CD4-positive, alpha-beta memory T cell (primary cell): ENCODE measurements at places on chromosomes 7 and 10.

DNA sequence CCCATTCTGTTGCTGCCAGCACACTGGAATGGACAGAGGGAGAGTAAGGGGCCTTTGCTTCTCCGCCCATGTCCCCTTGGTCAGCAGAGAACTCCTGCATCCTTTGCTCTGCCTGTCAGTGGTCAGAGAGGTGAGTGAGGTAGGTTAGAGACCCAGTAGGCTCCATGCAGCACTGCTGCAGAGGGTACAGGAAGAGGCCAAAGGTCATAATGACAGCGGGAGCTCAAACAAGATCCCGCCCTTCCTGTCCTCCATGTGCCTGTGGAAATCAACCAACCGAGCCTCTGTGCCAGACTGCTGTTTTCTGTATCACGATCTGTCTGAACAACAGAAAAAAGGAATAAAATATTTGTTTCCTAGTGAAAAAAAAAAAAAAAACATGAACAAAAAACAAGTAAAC, 81.4 kb downstream of the ZNF33B start:
- no peak for DNase-seq

DNA sequence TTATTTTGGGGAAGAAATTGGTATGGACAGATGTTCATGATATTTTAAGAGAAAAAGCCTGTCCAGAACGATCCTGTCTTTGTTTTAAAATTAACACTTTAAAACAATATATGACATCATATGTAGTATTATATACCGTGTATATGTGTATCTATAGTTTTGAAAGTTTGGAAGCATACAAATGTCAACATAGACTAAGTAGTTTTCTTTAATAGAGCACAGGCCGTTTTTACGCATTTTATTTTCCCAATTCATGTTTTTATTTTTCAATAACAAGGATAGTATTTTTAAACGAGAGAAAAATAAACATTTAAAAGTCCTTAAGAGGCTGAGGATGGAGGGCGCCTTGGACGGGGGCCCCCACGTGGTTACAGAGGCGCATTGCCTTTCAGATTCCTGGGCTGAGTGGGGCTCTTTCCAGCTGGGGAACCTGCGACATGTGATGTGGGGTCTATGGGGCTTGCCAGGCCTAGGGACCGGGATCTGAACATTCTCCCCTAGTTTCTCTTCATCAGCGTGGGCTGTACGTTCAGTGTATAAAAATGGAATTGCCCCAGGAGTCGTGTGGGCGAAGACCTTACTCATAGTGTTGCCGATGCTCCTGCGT, 127.8 kb upstream of the ZNF746 start:
- DNase-seq: peak; percentile 36

GRCh38 chr7:91915401-91916050, 25.1 kb upstream of the AKAP9 start:
- DNase-seq: no peak

GRCh38 chr7:98049034-98049433, 57.6 kb upstream of the LMTK2 start:
- no peak for DNase-seq

- peak; percentile 37 for DNase-seq
Measured at GRCh38 chr10:30433306-30433729, 666 bp upstream of the MAP3K8 start.

DNA sequence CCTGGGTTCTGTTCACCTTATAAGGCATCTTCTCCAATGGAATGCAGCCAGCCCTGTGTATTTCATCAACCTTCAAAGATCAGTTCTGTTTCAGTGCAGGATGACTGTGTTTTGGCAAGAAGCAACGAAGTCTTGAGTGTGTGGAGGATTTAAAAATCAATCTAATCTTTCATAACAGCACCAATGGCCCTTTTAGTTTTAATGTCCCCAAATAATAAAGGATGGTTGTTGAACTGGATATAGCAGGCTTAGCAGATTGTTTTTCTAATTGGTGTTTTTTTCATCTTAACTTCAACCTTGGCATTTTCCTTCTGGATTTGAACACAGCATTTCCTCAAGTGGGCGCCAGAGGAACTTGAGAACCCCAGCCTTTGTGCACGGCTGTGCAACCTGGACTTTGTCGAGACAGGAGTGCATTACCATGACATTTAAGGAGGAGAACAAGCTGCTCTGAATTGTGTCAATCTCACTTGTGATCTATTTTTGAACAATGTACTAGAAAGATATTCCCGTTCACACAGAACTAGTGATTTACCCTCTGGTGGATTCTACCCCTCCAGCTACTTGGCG, 313.3 kb upstream of the AKR1E2 start:
- DNase-seq: no peak

- peak; percentile 15 for DNase-seq
Measured at GRCh38 chr7:100465702-100466311, 1.7 kb upstream of the SPACDR start.

DNA sequence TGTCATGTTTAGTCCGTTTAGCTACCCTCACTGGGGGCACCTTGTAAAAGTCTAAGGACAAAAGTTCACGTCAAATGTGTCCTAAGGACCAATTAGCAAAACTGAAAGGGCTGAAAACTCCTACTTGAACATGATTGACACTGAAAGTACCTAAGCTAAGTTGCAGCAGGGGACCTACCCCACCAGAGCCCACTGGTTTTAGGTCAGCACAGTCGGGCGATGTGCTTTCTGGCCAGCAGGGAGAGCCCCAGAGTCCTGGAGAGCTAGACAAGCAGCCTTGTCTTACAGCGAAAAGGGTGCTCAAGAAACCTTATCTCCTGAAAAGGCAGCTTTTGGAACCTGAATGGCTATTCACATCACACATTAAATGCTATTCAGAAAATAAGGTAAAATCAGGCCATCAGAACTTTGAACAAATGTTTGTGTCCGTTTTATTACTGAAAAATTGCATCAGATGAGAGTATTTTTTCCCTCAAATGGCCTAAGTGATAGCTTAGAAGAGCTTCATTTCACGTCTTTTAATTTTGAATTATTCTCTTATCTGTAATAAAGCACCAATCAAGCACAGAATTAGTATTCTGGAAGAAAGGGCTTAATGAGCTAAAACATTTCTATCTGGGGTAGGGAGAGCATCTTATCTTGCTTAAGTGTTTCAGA, 52.2 kb upstream of the MKI67 start:
- DNase-seq: peak; percentile 29

DNA sequence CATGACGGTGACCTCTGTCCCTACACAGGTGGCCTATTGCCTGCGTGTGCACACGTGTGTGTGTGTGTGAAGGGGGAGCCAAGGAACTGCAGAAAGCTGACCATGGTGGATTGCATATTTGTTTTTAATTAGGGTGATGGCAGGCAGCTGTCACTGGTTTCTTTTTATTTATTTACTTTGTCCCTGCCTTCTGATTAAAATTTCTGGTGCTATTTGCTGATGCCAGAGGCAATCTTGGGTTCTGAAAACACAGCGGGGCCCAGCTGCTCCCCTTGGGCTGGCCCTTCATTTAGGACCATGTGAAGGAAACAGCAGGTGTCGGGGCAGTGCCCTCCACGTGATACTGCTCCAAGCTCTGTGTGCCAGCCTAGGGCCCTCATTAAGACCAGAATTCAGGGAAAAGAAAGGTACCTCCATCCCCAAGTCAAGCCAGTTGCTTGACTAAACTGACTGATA, 71.3 kb upstream of the PODXL start:
- no peak for DNase-seq

DNA sequence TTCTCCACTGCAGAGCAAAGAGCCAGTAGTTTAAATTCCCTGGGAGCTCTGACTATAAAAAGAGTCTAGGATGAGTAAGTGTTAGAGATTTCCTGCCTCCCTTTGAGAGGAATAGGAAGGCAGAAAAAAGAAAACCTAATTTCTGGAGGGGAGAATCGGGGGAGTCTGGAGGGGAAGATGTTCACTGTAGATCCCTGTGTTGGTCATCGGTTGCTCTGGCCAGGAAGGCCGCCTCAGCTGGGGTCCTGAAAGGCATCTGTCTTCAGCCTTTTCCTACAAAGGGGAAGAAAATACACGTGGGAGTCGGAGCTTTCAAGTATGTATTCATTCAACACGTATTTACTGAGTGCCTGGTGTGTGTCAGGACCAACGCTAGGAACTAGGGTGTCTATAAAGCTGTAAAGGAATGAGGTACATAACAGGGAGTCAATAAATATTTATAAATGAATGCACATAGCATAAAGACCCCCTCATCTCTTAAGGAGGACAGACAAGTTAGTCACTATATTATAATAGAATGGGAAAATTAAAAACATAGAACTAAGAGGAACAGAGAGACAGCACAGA, 101.1 kb downstream of the ICA1 start:
- no peak for DNase-seq

GRCh38 chr10:118107040-118107439, 60.3 kb upstream of the RAB11FIP2 start:
- no peak for DNase-seq

DNA sequence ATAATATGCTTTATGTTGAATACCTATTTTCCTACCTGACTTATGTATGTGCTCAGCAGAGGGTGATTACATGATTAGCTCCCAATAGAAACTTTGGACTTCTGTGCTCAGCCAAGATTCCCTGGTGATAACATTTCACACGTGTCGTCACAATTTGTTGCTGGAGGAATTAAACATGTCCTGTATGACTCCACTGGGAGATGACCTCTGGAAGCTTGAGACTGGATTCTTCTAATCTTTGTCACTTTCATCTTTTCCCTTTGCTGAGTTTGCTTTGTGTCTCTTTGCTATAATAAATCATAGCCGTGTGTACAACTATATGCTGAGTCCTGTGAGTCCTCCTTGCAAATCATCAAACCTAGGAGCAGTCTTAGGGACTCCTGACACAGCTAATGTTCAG, 120.9 kb upstream of the LRRTM3 start:
- DNase-seq: no peak

GRCh38 chr10:34538281-34538829, 276.7 kb downstream of the PARD3 start:
- DNase-seq: no peak

- DNase-seq: no peak
Measured at GRCh38 chr10:69452676-69453415, 1.6 kb downstream of the TSPAN15 start.

DNA sequence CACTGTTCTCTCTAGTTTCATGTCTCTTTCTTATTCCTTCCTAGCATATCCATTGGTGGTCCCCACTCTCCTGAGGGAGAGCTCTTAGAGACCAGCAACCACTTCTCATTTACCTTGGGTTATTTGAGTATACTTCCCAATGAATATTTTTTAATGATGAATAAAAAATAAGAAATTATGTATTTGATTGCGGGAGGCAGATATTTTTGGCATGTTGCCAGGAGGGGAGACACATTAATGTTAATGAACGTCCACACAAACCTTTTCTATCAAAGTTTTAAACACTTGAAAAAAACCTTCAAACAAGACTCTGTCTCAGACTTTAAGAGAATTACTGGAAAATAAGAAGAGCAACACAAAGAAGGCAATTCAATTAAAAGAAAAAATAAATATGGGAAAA, 260.6 kb upstream of the MAGI2 start:
- no peak for DNase-seq

- no peak for DNase-seq
Measured at GRCh38 chr10:11210211-11210922, 192.7 kb downstream of the CELF2 start.

GRCh38 chr10:122546242-122546641, 14.3 kb upstream of the DMBT1 start:
- DNase-seq: no peak

DNA sequence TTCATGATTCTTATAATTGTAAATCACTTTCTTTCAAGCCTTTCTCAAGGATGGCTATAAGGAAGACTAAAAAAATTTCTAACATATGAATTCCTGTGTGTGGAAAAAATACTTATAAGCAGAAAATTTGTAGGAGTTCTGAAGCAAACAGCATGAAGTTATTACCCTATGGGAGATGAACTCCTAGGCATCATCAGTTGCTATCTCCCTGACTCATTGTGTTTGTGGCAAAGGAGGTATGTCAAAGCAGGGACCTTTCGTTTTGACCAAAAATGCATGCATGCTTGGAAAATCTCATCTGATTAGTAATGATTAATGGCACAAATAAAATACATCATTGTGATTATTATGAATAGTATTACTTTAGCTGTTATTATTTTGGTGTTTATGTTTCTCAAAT, 59.4 kb downstream of the CALCR start:
- DNase-seq: no peak

DNA sequence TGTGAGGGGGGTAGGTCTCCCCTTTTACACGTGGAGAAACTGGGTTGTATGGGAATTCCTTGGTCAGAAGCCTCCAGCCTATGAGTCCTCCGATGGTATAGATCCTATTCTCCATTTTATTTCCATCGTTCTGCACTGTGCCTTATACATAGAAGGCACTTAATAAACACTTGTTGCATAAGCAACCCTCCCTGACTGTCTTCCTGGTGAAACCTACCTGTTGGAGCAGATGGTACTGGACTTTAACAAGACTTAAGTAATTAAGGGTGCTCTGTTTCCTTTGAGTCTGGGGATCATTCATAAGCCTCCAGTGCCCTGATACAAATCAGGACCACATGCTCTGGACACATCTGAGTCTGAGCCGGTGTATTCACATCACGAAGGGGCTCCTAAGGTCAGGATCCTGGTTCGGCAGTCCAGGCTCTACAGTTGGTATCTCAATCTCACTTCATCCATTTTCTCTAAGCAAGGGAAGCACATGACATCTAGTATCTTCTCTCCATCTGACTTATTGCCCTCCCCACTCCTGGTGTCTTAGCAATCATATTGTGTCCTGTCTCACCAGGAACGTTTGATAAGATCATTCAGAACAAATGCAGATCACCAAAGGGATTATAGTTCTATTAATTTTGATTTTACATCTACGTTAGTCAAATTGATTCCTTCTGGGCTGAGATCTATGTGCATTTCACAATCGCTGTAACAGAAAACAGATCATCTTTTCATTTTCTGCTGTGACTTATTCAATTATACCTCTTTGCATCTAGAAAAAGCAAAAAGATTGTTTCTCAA, 22.8 kb upstream of the EZH2 start:
- DNase-seq: no peak

GRCh38 chr10:132065491-132066105, at the start of gene JAKMIP3:
JAKMIP3 (plus strand) TSS chr10:132065946; CDS start chr10:132104809, 38,863 bp downstream.
- no peak for DNase-seq

DNA sequence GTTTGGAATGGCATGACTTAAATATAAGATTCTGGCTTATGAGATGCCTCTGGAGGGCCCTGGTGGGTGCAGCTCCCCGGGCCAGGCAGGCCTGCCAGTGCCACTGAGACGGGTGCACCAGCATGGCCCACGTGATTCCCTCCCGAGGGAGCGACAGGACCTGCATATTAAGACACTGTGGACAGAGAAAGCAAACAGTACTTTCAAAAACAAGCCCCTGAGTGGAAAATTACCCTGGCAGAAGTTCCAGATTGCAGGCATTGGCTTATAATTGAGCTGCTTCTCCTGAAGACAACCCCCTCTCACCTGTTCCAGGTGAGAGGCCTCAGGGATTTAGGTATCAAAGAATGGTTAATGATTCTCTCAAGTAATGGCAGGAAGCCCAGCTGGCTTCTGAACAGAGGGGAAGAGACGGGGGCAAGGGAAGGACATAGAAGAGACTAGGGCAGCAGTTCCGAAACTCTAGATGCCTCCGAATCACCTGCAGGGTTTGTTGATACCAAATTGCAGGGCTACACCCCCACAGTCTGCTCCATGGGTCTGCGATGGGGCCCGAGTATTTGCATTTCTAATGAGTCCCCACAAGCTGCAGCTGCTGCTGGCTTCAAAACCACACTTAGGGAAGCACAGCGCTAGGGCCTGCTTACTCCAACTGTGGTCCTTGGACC, 66.0 kb upstream of the DOCK1 start:
- no peak for DNase-seq
